ENCODE measurements at places on chromosomes 16 and 17.
A peak's percentile ranks its signal among the peaks of the same experiment; 100 is the strongest.

DNA sequence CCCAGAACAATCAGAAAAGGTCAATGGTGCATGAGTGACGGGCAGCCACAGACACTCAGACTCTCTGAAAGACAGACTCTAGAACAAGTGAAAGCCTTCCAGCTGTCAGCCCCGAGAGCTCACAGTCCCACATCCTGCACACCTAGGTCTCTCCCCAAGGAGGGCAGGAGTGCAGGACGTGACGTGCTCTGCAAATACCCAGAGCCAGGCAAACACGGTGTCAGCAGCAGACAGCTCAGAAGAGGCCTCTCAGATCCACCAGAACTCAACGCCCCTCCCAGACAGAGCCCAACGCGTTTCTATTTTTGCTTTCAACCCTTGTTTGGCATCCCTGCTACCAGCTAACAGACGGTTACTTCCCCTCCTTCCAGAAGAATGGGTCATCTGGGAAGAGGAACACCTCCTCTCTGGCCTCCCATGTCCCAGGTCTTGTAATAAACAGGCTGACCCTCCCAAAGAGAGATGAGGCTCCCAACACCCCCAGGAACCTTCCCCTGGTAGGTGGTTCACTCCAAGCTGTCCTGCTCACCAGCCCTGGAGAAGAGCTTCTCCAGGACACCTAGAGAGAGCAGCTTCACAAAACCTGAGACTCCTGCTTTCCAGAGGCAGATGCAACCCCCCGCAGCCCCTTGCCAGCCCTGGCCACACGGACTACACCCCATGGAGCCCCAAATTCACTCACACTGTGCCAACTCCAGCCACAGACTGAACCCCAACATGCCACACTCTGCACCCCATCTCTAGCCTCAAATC is 7.6 kb downstream of the PITPNM3 start:
- DNase-seq: peak; percentile 3

DNA sequence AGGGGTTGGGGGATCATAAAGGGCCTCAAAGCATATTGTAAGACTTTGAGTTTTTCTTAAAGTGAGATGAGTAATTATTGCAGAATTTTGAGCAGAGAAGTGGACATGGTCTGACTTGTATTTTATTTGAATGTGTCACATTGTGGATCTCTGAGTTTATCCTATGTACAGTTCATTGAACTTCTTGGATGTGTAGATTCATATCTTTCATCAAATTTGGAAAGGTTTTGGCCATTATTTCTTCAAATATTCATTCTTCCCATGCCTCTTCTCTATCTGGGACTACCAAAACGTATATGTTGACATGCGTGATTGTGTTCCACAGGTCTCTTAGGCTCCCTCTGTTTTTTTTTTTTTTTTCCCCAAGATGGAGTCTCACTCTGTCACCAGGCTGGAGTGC is 14.3 kb upstream of the DLX3 start:
- DNase-seq: no peak

GRCh38 chr16:86821895-86822294 is 243.5 kb downstream of the FOXL1 start:
- DNase-seq: no peak

GRCh38 chr16:12253731-12254130 is 277.2 kb downstream of the SNX29 start:
- DNase-seq: no peak

DNA sequence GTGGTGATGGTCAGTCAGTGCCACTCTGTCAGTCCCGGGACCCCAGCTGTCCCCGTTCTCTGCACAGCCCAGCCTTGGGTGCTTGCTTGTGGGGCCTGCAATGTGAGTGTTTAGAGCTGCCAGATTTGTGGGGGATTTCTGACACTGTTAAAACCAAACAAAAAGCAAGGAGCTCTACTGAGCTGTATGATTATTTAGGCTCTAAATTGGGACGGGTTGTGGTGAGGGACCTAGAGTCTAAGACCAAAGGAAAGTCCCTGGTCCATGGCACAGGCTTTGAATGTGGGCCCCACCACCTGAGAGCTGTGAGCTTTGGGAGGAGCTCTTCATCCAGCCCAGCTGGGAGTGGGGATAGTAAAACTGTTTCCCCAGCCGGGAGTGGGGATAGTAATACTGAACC is 63.3 kb downstream of the KSR1 start:
- no peak for DNase-seq

- DNase-seq: no peak
Observed at GRCh38 chr16:50517450-50518252, 30.5 kb upstream of the NKD1 start.

- DNase-seq: no peak
Observed at GRCh38 chr17:46152423-46152822, 40.8 kb downstream of the KANSL1 start.

- DNase-seq: no peak
Observed at GRCh38 chr16:88939245-88939971, 37.6 kb downstream of the CBFA2T3 start.
